ENCODE measurements at places on chromosomes 7 and 10.

DNA sequence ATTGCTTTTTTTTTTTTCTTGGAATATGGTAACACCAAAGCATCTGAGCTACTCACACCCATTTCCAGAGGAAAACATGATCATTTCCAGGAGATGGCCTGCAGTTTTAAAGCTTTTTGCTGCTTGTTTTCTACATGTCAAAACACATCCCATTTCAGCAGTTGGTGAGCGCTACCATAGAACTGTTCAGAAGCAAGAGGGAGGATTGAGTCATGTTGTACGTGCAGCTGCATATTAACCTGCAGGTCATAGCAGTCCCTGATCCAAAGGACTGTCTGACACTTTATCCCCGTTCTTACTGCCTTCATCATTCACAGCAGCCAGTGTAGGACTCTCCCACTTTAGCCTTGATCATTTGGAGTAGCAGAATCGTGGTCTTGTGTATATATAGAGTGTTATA, 124.6 kb downstream of the AUTS2 start:
- DNase-seq, result no peak

DNA sequence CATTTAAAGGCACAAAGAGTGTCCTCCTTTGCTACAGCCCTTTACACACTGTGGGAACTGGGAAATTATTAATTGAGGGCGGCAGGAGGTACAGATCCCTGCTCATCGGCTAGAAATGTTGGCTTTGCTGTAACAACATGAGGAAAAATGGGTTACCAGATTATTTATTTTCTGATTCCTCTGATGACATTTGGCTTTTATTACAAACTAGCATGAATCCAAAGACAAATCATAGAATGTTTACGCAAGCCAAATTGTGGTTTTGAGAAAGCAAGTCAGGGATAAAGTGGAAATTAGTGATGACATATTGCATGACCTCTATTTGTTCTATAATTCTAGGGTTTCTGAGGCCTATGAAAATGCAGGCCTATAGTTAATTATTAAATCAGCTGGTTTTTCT, 126.1 kb upstream of the TMEM196 start:
- peak; percentile 27 for DNase-seq

DNA sequence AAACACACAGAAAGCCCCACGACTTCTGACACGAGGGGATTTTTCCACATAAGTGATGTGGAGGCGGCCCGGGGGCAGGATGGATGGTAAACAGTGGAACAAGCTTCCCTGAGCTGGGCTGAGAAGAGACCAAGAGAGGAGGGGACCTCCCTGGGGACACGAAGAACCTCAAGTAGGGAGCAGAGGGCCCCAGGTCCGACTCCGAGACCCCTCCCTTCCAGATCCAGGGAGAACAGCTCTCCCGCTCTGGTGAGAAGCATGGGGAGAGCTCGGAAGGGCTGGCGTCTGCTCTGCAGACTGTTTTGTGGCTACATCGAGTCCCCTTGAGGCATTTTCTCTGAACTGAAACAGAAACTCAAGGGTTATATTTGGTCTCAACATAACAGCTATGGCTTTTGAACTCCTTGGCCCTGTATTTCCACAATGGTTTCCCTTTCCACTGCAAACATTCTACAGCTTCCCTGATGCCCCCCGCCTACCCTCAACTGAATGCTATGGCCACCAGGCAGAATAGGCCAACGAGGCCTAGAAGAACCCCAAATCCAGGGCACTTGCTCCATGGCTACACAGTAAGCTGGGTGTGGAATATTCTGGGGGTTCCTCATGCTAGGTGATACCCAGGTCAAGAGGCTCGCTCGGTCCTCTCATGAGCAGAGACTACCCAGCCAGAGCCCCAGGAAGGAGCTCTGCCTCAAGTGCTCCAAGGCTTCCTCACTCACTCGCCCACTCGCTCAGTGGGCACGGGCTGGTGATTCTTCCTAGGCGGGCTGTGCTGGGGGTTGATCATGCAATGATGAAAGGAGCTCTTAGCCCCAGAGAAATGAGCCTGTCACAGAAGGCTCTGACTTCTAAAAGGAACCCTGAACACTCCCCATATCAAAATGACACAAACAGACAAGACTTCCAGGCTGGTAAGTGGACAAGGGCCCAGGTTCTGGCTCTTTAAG, 47.5 kb downstream of the FAM53B start:
- no peak for DNase-seq

GRCh38 chr7:22635349-22635748, 91.7 kb upstream of the IL6 start:
- DNase-seq, result no peak

GRCh38 chr10:94500063-94500462, 45.5 kb upstream of the HELLS start:
- DNase-seq, result peak; percentile 22

- no peak for DNase-seq
These were observed 175.7 kb upstream of the NRP1 start for GRCh38 chr10:33510206-33510605.

DNA sequence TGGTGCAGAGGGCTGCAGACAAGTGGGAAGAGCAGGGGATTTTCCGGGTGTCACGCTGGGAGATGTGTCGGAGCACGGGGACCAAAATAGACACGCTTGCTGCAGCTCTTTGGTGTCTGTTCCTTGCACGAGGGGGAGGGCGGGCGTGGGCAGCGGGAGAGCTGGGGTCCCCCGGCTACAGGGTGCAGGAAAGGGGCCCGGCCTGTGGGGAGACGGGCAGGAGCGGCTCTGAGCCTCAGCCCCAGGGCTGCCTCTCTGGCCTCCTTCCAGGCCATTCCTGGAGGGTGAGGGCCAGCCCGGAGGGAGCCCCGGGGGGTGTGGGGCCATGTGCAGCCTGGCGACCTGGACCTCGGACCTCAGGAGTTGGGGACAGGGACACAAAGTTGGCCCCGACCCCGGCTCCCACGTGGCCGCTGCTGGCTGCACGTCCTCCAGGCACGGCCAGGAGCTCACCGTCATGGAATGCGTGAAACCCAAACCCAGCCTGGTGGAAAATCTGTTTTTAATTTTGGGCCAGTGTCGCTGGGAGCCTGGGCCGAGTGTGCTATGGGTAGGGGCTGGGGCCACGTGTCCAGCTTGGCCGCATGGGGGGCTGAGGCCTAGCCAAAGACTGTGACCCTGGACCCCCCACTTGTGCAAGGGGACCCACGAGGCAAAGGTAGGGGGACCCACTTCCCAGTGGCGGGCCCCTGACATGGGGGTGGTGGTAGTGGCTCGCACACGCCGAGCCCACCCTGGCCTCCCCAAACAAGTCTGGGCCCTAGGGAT, 6.6 kb downstream of the TTYH3 start:
- DNase-seq, result peak; percentile 23

DNA sequence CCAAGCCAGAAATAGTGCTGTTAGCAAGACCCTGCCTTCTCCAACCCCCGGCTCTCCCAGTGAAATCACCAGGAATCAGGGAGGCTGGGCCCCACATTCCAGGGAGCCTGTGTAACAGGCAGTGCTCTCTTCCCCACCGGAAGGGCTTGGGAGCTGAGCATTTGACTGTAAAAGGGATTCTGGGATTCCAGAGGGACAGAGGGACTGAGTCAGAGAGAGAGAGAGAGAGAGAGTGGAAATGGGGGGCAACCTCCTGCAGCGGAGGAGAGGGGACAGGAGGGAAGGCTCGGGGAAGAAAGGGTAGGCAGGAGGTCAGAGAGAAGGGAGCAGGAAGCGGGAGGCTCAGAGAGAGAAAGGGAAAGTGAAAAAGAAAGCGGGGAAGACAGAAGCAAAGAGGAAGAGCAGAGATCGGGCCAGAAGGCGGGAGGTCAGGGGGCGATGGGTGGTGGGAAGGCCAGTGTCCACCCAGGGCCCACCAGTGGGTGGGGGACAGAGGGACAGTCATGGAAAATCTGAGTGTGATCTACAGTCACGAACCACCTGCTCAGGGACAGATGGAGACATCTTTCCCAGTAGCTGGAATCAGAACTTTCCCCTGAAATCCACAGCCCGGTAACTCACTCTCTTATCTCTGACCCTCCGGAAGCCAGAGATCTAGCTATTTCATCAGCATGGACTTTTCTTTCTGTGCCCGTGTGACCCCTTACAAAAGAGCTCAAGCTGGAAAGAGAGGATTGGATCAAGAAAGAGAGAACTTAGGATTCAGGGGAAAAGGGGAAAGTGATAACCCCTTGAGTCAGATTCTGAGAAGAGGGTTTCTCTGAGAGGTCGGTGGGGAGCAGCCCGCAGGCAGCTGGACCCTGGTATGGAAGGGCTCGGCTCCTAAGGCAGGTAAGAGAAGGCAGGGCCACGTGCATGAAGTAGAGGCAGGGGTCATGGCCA, 4.6 kb upstream of the SERPINE1 start:
- peak; percentile 99 for DNase-seq

GRCh38 chr10:93541402-93542357, 24.8 kb upstream of the FFAR4 start:
- DNase-seq, result peak; percentile 65

- DNase-seq, result no peak
These were observed 478.6 kb downstream of the PLXNA4 start for GRCh38 chr7:132097550-132098134.

DNA sequence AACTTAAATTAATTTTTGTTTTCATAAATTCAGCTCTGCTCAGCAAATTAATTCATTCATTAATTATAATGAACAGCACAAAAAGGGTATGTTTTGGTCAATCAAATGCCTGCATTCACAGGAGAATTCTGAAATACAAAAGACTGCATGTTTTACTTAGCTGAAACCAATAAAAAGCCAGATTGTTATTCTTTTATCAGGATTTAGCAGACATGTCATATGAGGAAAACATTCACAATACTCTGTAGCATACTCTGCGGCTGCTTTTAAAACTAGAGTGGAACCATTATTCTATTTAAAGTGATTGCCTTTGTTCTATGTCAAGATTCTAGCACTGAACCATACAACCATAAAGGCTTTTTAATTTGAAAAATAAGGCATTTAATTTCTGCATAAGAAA, 19.1 kb downstream of the CTTNBP2 start:
- no peak for DNase-seq

DNA sequence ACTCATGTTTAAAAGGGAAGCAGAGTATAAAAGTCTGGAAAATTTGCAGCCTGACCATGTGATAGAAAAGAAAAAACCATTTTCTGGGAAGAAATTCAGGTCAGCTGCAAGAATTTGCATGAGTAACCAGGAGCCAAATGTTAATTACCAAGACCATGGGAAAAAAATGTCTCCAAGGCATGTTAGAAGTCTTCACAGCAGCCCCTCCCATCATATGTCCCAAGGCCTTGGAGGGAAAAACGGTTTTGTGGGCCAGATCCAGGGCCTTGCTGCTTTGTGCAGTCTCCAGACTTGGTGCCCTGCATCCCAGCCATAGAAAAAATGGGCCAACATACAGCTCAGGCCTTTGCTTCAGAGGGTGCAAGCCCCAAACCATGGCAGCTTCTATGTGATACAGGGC, 1019.6 kb upstream of the SORCS1 start:
- DNase-seq, result no peak

- DNase-seq, result peak; percentile 42
These were observed 59.8 kb upstream of the OPN4 start for GRCh38 chr10:86594535-86594934.

DNA sequence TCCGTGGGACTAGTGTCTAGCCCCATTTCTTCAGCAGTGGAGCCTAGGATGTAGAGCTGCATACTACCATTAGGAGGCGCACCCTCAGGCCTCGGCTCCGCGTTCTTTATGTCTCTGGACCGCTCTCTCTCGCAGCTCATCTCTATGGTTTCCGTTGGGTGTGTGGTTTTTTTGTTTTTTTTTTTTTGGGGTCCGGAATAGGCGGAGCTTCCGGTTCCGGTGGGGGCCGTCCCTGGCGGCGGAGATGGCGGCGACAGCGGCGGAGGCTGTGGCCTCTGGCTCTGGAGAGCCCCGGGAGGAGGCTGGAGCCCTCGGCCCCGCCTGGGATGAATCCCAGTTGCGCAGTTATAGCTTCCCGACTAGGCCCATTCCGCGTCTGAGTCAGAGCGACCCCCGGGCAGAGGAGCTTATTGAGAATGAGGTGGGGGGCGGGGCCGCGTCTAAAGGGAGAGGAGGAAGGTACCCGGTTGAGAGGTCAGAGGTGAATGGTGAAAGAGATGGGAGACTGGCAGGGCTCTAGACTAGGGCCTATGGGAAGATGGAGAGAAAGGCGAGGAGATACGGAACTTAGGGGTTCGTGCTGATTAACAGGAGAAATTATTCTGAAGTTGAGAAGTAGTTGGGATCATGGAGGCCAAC, at the start of gene HIF1AN:
TSS of gene HIF1AN (plus strand) at position 229 of the 639 bp plus-strand sequence. CDS start at position 245, 16 bp downstream.
- peak; percentile 98 for DNase-seq

GRCh38 chr7:128831178-128831993, 1.2 kb downstream of the FLNC start:
- DNase-seq, result peak; percentile 71

- peak; percentile 1 for DNase-seq
These were observed 135.0 kb downstream of the ACTR3B start for GRCh38 chr7:152894295-152895170.

DNA sequence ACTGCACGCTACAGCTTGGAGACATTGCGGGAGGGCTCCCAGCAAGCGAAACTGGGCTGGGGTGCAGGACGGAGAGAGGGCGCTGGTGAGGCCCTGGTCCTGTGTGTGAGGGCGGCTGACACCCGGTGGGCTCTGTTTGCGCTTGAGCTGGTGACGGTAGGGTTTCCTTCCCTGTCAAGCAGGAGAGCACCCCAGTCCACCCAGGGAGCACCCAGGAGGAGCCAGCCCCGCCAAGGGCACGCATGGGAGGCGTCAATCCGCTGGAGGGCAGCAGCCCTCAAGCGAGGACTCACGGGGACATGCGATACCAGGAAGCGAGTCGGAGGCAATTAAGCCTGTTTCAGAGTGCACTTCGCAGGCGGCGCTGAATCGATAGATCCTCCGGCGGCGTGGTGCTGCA, 109.4 kb downstream of the MAD1L1 start:
- DNase-seq, result no peak

DNA sequence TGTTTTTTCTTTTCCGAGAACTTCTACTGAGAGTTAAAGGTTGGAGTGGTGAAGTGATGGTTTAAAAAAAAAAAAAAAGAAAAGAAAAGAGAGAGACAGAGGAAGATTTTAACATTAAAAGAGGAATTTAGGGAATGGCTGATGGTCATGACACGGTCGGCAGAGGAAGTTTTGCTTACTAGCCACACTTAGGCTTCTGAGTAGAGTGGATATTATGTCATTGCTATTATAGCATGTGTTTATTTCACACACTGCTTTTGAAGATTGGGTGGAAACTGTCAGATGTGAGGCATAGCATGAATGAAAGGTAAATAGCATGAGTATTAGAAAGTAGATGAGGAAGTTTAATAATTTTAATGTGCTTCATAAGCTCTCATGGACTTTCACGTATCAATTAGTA, 2.5 kb downstream of the KAT6B start:
- no peak for DNase-seq

DNA sequence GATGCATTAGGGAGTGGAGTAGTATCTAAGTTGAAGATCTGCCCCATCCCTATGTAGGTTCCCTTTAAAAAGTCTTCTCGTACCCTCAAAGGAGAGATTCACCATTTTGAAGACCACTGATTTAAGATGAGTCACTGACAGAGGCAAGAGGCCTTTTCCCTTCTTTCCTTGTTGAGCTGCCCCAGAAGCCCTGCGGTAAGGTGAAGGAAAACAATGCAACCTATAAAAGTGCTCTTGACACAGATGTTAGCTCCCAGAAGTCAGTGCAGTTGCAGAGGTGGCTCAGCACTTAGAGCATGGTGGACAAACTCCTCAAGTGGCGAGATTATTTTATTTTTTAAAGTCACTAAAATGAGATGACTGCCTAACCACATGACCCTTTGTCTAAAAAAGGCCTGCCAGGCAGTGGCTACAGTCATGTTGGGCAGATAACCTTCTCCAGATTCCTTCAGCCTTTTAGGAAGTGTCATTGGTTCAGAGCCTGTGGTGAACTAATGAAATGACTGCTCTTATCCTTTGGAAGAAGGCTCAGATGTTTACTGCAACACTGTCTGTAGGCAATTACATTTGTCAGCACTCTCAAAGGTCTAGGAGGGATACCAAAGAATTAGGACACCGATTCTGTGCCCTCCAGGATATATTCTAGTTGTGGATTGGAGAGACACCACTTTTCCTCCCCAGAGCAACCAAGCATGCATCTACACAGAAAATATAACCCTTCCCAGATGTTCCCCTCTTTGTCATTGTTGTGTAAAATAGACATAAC, 88.7 kb downstream of the ARID5B start:
- DNase-seq, result no peak
